GM23248 (cell line): ENCODE measurements at places on chromosomes 5 and 9. TPM values are rescaled to one million over a fixed set of nuclear protein-coding genes. Genes with fewer than 3 reads are reported as not detected.
A peak's percentile ranks its signal among the peaks of the same experiment; 100 is the strongest.

Gene MCTP1
- 0.08 and 0.23 TPM in 2 replicates for polyA plus RNA-seq

DNA sequence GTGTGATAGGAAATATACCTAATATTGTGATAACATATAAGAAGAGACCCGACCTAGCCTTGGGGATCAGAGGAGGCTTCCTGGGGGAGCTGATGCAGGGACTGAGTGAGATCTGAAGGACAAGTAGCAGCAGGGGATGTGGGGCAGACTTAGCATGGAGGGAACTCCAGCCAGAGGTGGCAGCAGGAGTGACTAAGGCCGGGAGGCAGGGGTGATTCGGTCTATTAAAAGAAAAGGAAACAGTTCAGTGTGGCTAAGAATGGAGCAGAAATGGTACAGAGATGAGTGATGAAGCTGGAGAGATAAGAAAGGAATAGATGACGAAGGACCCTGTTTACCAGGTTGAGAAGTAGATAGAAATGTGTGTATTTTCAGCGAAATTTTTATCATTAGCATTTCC, 408.8 kb downstream of the ENC1 start:
- DNase-seq, result peak; percentile 64

DNA sequence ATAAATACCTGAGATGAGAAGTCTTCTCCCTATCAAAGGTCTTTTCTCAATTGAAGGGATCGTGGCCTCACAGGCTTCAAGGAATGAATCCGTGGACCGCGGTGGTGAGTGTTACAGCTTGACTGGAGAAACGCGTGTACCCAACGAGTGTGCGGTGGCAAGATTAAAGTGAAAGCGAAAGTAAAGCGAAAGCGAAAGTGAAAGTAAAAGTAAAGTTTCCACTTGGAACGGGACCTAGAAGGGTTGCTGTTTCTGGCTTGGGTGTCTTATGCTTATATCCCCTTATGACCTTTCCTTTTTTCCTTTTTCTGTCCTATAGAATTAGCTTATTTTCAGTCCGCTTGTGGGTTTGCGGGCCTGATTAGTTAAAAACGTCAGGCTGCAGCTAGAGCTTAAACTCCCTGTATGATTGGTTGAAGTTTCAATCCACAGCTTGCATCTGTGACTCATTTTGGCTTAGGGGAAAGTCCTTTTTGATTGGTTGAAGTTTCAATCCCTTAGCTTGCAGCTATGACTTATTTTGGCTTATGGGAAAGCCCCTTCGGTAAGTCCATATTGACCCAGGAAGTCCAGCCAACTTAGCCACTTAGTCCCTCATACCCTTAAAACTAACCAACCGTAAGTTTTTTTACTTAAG, 924.3 kb upstream of the CDH10 start:
- no peak for DNase-seq

DNA sequence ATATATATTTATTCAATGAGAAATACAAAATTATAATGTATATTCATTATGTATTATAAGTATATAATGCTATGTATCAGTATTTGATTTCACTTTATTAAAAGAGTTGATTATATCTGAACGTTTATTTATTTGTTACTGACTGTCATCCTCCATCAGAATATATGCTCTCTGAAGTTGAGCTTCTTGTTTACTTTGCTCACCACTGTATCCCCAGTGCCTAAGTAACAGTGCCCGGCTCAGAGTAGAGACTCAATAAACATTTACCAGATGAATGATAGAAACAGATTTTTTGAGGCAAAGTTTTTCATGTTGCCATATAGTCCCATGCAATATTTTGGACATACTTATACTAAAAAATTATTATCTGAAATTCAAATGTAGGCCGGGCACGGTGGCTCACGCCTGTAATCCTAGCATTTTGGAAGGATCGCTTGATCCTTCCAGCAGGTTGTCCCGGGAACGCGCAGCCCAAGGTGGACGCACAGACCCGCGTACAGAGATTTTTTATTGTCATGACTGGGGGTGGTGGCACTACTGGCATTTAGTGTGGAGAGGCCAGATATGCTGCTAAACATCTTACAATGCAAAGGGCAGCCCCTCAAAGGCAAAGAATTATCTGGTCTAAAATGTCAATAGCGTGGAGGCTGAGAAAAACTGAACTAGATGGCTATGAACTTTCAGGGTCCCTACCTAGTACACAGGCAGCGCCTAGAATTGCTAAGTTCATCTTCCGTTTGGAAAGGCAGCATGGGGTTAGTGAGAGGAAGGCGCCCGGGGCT, 761 bp upstream of the DNAJC25 start:
- no peak for DNase-seq

DNA sequence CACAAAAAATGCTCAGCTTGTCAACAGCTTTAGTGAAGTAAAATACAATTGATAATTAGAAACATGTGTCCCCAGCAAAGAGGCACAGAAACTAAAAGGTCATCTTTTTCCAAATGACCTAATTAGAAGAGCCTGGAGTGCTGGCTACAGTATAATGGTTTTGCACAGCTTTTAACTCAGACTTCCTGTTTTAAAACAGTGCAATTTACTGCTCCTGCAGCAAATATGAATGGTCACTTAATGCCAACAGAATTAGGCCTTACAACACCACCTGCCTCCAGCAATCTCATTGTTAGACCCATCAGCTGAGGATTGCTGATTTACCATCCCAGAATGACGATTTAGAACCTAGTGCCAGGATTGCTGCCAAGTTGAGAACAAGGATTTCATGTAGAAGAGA, 239.3 kb downstream of the CETN3 start:
- peak; percentile 5 for DNase-seq

GRCh38 chr9:96859461-96860198, 5.3 kb upstream of the ZNF782 start:
- DNase-seq, result peak; percentile 83
